SK-N-SH (cell line): ENCODE measurements at places on chromosomes 3 and 15. TPM values are rescaled to one million over a fixed set of nuclear protein-coding genes. Genes with fewer than 3 reads are reported as not detected.

The STARD9 gene
- polyA plus RNA-seq, result 2.1 and 2.3 TPM in 2 replicates

The C3orf70 gene
- under 0.01 TPM in 1 of 2 replicates, not detected in the other for polyA plus RNA-seq

DNA sequence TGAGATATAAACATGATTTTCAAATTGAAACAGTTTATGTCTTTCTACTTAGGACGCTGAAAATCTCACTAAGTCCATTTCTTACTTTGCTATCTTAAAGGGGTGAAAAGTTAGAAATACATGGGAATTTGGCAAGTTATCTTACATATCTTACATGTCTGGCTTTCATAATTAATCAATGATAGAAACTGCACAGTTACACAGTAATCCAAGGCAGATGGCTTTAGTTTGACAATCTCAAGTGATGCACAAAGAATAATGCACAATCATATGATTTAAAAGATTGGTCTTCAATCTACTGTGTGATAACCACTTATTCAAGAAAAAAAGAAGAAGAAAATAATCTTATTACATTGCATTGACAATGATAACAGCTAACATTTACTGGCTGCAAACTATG is 14.2 kb downstream of the PDZRN3 start:
- no peak for DNase-seq

The MUC13 gene
- polyA plus RNA-seq, result not detected in 2 replicates

The CCDC54 gene
- polyA plus RNA-seq, result not detected in 2 replicates

DNA sequence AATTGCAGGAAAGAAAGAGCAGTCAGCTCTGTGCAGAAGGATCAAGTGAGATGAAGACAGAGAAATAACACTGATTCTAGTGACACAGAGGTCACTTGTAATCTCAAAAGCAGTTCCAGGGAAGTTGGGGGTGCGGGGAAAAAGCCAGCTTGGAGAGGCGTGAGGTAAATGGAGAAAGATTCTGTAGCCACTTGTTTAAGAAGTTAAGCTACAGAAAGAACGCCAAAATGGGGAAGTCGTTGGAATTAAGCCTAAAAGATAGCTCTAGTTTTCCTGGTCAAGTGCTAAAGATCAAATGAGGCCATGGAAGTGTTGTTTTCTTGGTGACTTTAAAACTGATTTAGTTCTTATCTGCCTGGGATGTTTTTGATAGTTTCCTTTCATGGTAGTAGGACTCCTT is 152.0 kb downstream of the GREM1 start:
- DNase-seq, result no peak

GRCh38 chr15:41501191-41501917 is 7.7 kb downstream of the ITPKA start:
- DNase-seq, result peak; percentile 75

The FEZF2 gene
- not detected in 2 replicates for polyA plus RNA-seq

GRCh38 chr3:59027607-59028006 is 22.2 kb downstream of the CFAP20DC start:
- peak; percentile 5 for DNase-seq

DNA sequence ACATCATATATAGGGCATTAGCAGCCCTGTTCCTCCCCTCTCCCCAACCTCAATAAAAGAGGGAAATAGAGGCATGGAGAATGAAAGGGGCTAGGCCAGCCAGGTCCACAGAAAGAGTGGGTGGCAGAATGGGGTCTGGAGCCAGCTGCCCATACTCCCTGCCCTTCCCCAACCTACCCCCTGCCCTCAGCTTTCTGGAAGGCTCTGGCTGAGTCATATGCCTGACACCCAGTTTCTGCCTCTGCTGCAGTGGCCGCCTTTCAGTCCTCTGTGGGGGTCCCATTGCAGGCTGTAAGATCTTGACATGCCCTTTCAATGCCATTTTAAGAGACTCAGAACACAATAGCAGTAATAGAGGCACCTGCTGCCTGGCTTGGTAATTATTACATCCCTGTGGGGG is 95.7 kb downstream of the LINGO1 start:
- no peak for DNase-seq

The HDGFL3 gene
- polyA plus RNA-seq, result 8.0 and 9.2 TPM in 2 replicates

DNA sequence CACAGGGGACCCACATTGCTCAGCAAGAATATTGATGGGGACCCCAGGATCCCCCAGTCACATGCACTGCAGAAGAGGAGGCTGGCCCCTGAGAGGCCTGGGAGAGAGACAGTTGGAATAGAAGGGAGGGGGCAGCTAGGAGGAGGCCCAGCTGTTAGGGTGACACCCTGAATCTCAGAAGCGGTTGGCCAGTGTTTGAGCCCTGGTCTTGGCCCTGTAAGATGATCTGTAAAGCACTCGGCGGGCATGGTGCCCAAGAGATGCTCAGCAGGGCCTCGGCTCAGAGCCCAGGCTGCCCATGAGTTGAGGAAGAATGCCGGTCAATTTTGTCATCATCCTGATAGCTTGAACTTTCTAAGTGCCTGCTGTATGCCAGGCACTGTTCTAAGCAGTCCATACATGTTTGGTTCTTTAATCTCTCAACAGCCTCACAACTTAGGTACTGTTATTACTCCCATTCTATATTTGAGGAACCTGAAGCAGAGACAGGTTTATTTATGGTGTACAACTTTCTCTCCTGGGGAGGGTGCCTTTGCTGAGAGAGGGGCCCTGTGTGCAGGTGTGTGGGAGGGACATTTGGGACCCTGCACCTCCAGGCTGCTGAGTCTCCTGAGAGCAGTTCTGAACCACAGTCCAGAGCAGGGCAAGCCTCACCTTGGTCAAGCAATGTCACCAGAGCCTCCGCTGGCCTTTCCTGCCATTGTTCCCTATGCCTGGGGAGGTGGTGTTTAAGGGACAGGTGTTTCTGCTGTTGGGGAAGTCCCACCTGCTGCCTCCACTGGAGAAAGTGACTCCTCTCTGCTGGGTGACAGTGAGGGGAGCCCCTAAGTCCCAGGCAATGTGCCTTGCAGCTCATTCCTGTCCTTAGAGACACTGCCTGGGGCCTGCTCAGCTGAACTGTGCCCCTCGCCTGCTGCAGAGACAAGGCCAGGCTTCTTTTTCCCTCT is 26.0 kb downstream of the SLC6A6 start:
- no peak for DNase-seq

DNA sequence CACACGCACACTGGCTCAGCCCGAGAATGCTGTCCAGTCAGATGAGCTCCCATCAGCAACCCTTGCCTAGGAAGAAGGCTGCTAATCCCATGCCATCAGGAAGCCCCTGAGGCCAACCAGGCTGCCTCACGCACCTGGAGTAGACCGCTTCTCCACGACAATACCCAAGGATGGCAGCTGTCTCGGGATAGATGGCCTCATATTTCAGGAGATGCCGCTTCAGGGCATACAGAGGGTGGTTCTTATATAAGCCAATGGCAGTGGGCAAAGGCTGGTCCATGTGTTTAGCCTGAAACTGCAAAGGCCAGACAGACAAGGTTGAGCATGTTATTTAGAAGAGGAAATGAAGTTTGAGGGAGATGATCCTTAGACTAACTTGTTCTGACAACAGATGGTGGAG is 22.2 kb downstream of the XPC start:
- no peak for DNase-seq

GRCh38 chr3:65265511-65265910 is 577.7 kb upstream of the ADAMTS9 start:
- no peak for DNase-seq

GRCh38 chr3:169387751-169388696 is 275.5 kb downstream of the MECOM start:
- no peak for DNase-seq

The GOLGA8J gene
- not detected in 2 replicates for polyA plus RNA-seq

The GPR62 gene
- 0.02 and 0.10 TPM in 2 replicates for polyA plus RNA-seq

GRCh38 chr15:95758851-95759250 is 571.6 kb upstream of the NR2F2 start:
- DNase-seq, result no peak

The IL20RB gene
- polyA plus RNA-seq, result 0.58 and 0.78 TPM in 2 replicates

GRCh38 chr3:185943760-185944106 is 5.9 kb upstream of the TRA2B start:
- DNase-seq, result peak; percentile 21

The MCF2L2 gene
- 0.56 and 0.75 TPM in 2 replicates for polyA plus RNA-seq

DNA sequence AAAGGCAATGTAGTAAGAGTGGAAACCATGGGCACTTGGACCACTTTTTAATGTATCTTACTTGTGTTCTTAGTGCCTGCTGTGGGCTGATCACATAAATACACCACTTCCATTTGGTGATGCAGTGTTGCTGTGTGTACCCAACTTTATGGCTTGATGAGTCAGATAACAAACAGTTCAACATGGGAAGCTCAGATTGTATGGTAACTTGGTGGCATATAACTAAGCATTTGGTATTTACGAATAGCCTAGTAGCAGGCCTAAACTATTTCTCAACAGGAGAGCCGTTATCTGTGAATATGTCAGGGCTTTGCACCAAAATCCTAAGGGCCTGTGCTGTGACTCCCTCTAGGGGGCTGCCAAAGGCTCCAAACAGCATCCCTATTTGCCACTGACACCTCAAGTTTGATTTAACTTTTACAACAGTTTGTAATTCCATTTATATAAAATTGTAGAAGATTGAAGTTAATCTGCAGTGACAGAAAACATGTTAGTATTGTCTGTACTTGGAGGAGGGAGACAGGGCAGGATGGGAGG is 640.4 kb upstream of the CADM2 start:
- DNase-seq, result no peak

GRCh38 chr15:95469496-95470000 is 861.0 kb upstream of the NR2F2 start:
- no peak for DNase-seq

DNA sequence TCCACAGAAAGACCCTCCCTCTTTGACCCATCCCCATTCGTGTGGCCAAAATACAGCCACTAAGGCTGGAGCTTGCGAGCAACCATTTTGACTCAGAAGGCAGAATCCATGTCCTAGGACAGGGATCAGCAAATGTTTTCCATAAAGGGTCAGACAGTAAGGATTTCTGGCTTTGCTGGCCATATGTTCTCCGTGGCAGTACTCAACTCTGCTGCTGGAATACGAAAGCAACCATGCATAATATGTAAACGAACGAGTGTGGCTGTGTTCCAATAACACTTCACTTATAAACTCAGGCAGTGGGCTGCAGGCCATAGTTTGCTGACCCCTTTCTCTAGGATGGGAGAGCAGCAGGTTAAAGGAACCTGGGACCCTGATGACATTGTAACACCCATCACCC is 77.6 kb upstream of the WNT5A start:
- no peak for DNase-seq

DNA sequence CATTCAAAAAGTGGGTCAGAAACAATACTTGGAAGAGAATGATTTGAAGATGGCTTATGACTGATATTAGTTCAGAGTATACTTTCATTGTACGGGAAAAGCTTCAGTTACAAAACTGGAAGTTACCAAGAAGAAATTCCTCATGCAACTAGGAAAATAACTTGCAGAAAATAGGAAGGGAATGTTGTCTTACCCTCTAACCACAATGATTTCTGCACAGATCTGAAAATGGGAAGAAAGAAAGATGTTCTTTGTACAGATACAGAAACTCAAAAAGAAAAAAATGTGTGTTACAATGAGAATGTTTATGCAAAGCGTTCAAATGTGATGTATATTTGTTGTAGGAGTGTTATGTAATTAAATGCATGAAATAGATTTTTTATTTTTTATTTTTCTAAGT is 3.7 kb downstream of the ZNF280D start:
- no peak for DNase-seq

GRCh38 chr3:148197061-148197460 is 500.6 kb upstream of the AGTR1 start:
- DNase-seq, result no peak

The ZBED2 gene
- polyA plus RNA-seq, result 0.76 and 1.3 TPM in 2 replicates

DNA sequence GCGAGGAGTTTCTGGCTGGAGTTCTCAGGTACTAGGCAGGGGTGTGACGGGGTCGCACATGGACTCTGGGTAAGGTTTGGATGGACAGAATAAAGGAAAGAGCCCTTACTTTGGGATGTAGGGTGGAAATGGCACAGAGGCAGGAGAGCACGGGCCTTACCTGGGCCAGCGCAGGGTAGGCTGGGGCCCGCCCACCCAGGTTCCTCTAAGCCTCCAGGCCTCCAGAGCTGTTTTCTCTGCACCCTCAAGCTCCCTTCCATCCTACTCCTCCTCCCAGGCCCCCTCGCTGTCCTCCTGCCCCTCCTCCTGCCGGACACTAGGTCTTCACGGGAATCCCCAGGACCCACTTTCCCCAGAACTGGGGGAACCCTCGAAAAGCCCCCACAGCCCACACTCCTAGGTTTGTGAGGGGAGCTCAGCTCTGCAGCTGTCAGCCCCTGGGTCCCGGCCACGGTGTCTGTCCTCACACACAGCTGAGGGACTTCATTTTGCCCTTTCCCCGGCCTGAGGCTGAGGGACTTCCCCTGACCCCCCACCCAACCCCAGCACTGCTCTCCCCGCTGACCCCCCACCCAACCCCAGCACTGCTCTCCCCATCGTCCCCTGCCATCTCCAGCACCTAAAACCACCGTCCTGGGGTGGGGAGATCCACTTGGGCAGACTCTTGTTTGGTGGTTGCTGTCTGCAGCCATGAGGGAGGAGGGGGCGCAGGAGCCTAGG is 53.0 kb upstream of the PCSK6 start:
- DNase-seq, result peak; percentile 71

DNA sequence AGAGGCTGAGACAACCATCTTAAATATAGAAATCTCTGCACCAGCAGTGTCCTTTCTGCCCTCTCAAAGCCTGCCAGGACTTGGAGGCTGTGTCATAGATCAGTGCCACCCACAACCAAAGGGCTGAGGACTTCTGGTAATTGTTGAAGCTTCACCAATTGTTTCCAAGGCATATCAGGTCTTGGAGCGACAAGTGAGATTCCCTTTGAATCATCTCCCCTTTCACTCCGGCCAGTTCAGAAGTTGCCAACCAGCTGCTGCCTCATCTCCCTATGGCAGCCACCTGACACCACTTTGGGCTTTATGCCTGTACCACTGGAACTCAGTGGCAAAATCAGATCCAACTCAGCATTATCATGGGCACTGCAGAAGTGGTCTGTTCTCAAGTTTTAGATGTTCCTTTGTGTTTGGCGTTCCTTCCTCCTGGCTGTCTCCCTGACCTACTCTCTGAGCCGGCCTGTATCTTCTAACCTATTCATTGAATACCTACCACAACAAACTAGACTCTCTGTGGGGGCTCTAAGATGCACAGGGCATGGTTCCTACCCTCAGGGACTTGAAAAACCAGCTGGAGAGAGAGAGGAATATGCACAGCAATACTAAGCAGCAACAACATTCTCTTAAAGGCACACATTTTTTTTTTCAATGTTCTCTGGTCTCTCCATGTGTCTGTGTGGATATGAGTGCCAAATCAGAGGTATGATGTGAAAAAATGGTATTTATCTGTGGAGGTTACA is 90.8 kb upstream of the PFN2 start:
- DNase-seq, result no peak
